ENCODE measurements at places on chromosomes 1 and 21. TPM values are rescaled to one million over a fixed set of nuclear protein-coding genes. Genes with fewer than 3 reads are reported as not detected.

- DNase-seq, result no peak
Measured at GRCh38 chr1:1552263-1552639, 11.8 kb upstream of the TMEM240 start.

DNA sequence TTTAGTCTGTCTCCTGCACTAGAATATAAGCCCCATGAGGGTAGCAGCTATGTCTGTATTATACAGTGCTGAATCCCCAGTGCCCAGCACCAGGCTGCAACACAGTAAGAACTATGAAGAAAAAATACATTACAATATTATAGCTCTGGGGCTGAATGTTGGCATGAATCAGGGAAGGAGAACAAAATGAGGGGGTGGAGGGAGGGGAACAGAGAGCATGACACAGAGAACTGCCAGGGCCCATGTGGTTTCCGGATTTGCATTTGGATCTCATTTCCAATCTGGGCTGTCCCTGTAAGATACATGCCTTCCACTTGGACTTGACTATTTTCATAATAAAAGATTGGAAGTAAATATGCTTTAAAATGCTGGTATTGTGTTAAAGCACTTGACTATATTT lies 35.8 kb downstream of the C1orf198 start:
- DNase-seq, result no peak

DNA sequence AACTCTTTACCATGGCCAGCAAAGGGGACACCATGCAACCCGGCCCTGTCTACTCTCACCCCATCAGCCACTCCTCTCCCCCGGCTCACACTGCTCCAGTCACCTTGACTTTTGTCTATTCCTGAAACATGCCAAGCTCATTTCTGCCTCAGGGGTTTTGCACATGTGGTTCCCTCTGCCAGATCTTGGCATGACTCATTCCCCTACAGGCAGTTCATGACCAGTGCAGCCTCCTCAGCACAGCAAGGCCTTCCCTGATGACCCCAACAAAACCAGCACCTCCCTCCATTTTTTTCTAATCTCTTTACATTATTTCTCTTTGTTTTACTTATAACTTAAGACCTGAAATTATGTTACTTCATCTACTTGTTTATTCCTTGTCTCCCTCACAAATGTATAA lies 58.6 kb upstream of the GJB5 start:
- DNase-seq, result no peak

WDR64 gene
- not detected for total RNA-seq

DNA sequence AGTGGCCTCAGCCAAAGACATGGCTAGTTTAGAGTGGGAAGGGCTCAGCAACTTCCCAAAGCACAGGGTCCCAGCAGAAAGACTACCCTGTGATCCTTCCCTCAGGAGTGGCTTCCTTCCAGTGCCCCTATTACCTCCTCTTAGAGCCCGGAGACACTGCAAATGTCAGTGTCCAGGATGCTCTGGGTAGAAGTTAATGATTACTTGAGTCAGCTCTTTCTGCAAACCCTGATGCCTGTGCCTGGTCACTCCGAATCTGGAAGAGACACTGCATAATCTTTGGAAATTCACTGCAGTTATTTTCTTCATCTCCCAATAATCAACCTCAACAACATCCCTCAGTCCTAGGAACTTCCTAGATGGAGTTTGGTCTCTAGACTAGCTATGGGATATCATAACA lies 27.2 kb upstream of the MGST3 start:
- no peak for DNase-seq

USH2A gene
- total RNA-seq, result not detected

DNA sequence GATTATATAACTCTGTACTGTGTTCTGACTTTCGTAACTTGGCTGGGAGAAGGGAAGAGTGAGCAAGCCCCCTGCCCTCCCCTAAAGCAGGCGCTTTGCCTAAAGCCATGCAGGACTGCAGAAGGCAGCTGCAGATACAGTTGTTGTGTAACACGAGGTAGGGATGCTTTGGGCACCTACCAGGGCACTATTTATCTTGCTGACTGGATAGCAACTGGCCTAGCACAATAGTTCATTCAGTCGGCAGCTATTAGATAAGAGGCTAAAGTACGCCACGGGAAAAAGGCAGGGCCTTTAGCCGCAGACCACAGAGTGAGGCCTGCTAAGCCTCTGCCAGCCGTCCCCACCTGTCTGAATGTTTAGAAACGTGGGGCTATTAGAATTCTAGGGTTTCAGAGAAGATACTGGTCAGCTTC lies 80.9 kb downstream of the TTC3 start:
- no peak for DNase-seq

DNA sequence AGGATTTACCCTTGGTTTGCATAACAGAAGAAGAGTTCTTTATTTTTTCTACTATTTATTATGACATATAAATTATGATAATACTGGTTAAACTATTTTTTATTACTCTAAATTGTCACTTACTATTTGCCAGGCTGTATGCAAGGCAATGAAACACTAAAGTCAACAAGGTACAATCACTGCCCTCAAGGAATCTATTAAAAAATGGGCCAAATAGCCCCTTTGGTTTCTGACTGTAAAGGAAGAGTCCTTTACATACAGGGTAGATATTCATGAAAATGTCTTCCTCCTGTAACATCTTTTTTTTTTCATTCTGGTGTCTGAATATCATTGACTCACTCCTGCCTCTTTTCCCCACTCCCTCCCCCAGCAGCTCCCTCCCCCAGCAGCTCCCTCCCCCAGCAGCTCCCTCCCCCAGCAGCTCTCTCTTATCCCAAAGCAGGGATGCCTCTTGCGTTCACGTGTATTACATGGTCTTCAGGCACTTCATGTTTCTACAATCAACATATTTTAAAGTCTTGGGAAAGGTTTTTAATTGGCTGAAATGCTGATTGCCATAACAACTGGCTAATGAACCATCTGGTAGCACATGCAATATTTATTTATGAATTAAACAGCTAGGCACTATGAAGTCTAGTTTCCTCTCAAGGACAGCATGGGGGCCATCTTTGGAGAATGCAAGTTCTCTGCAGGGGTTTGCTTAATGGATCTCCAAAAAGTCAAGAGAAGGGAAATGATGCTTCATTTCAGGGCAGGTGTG lies 400.4 kb upstream of the PLXNA2 start:
- no peak for DNase-seq

RAB3B gene
- 0.21 TPM for total RNA-seq

RGS8 gene
- total RNA-seq, result 0.05 TPM

GRCh38 chr1:49026230-49026811 lies 249.6 kb upstream of the BEND5 start:
- no peak for DNase-seq

DNA sequence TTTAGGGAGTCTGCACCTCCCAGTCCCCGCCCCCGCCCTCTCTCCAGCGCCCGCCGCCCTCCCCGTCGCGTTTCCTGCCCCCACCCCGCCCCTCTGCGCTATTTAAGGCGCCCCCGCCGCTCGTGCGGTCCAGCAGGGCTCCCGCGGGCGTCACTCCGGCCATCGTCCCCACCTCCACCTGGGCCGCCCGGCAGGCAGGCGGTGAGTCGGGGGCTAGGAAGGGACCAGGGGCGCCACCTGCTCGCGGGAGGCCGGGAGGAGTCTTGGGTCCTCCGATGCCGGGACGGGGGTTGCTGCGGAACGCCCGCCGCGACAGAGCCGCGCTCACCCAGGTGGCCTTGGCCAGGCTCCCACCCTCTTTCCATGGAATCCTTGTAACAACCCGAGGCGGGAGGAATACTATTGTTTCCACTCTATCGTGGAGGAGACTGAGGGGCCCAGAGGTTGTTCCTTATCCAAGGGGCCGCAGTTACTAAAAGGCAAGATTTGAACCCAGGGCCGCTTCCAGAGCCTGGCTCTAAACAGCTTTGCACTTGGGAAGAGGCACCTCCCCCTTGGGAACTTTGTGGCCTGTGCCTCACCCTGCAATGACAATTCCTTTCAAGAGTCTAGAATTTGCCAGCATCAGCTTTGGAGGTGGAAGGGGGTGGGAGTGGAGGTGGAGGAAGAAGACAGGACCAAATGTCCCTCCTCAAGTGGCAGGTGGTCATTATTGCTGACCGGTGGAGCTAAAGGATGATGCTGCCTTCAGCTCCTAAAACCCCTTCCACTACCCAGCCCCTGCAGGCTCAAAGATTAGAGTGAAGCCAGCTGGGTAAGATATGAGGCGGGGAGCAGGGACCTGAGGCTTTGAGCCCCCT lies at the start of gene GJA4:
Gene GJA4 (plus strand): TSS at position 132 of the 860 bp plus-strand sequence. CDS start 1,215 bp downstream, outside the sequence.
- no peak for DNase-seq

PTGS2 gene
- total RNA-seq, result 2.8 TPM

DNA sequence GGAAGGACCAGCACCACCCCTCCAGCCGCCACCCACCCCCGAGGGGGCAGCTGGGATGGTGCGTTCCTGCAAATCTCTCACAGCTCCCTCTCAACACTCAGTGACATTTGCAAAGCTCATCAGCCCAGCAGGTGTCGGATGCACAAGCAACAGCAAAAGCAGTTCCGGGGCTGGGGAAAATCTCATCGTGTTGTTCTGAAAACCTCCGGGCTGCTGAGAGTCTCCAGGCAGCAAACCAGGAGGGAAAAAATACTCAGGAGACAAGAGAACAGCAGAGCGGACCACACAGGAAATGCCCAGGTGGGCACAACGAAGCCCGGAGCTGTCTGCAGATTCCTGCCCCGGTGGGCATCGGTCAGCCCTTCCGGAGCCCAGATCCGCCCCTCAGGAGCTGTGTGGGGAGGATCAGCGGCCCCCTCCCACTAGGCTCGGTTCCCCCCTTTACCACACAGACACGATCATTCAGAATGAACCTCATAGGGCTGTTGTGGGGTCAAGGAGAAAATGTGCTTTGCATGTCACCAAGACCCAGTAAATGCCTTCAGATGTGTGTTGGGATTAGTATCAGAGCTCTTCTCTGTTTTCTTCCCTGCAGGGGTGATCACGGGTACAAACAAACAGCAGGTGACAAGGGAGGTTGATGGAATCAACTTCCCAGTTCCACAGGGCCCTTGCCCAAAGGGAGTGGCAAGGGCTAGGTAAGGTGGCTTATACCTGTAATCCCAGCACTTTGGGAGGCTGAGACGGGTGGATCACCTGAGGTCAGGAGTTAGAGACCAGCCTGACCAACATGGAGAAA lies 127.0 kb upstream of the TIAM1 start:
- no peak for DNase-seq

OR2T33 gene
- not detected for total RNA-seq

GRCh38 chr21:42032968-42033367 lies 22.8 kb upstream of the ZBTB21 start:
- DNase-seq, result no peak

GRCh38 chr1:65189576-65190115 lies 41.6 kb downstream of the AK4 start:
- no peak for DNase-seq

SPATA21 gene
- not detected for total RNA-seq

RGS16 gene
- 51.9 TPM for total RNA-seq

CCDC17 gene
- 1.1 TPM for total RNA-seq

- peak; percentile 31 for DNase-seq
Measured at GRCh38 chr21:35113064-35113463, 64.0 kb upstream of the RUNX1 start.

DNASE2B gene
- total RNA-seq, result not detected

- no peak for DNase-seq
Measured at GRCh38 chr1:53262000-53262399, 23.7 kb upstream of the MAGOH start.

- peak; percentile 52 for DNase-seq
Measured at GRCh38 chr21:37367703-37368540, 1.3 kb downstream of the DYRK1A start.

MAB21L3 gene
- total RNA-seq, result not detected

DNA sequence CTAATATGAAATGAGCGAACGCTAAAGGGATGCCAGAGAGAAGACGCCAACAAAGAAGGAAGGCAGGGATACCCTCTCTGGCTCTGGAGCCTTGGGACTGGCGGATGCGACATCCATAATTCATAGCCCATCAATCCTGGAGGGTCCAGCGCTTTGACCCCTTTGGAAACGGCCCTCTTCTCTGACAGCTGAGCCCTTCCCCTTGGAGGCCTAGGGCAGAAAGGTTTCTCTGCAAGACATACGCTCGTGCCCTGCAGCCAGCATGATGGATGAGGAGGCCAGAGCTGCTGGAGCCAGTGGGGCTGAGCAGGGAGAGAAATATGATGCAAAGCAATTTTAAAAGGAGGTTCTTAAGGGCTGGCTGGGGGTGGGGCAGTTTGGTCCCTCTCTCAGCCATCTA lies 22.2 kb downstream of the OPTC start:
- DNase-seq, result no peak

GRCh38 chr1:202130297-202130721 lies 7.6 kb downstream of the GPR37L1 start:
- DNase-seq, result no peak

IL20 gene
- total RNA-seq, result not detected

- no peak for DNase-seq
Measured at GRCh38 chr1:34747638-34747941, 7.3 kb upstream of the GJB5 start.

- no peak for DNase-seq
Measured at GRCh38 chr1:156464825-156465452, 35.6 kb downstream of the MEF2D start.

DNA sequence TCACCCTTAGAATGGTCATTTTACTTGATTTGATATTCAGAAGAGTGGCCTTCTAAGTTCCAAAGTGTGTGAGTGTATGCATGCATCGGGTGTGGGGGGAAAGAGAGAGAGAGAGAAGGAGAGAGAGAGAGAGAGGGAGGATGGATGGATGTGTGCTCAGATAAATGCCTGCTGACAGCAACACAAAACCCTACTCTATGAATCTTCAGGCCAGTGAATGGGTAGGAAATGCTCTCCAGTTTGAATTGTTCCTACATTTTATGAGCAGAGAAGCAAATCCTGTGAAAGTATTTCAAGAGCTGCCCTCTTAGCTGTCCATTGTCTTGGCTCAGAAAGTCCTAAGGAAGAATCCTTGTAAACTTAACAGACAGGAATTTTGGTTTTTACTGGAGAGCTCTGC lies 7.4 kb downstream of the JAM2 start:
- DNase-seq, result no peak

DNA sequence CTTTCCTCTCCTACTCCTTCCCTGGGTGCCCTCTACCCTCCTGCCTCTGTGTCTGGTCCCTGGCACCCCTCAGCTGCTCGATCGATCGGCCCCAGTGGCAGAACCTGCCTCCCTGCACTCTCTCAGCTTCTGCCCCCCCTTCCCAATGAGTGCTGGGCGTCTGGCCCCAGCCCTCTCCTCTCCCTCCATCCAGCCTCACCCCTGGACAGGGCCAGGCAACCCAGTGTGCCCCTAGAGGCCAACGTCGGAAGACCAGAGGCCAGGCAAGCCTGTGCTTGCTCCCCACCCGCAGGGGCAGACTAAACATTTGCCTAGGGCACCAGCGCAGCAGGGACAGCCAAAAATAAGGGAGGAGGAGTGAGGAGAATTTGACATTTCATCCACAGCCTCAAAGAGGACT lies 43.5 kb downstream of the LGR6 start:
- peak; percentile 60 for DNase-seq

GGPS1 gene
- total RNA-seq, result 36.1 TPM

DNA sequence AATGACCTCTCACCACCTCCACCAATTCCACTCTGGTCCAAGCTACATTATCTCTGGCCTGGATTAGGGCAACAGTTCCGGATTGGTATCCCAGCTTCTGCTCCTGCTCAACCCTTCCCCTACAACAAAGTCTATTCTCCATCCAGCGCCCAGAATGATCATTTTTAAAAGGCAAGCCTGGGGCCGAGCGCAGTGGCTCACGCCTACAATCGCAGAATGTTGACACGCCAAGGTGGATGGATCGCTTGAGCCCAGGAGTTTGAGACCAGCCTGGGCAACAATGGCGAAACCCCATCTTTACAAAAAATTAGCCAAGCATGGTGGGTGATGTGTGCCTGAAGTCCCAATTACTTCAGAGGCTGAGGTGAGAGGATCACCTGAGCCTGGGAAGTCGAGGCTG lies 2.2 kb downstream of the LYST start:
- no peak for DNase-seq

Data from activated CD4-positive, alpha-beta memory T cell treated with anti-CD3 and anti-CD28 coated beads for 36 hours (primary cell).